ENCODE measurements at places on chromosomes 6 and 20.

- DNase-seq: peak; percentile 74
Measured at GRCh38 chr20:51541189-51542032, 1.1 kb downstream of the NFATC2 start.

DNA sequence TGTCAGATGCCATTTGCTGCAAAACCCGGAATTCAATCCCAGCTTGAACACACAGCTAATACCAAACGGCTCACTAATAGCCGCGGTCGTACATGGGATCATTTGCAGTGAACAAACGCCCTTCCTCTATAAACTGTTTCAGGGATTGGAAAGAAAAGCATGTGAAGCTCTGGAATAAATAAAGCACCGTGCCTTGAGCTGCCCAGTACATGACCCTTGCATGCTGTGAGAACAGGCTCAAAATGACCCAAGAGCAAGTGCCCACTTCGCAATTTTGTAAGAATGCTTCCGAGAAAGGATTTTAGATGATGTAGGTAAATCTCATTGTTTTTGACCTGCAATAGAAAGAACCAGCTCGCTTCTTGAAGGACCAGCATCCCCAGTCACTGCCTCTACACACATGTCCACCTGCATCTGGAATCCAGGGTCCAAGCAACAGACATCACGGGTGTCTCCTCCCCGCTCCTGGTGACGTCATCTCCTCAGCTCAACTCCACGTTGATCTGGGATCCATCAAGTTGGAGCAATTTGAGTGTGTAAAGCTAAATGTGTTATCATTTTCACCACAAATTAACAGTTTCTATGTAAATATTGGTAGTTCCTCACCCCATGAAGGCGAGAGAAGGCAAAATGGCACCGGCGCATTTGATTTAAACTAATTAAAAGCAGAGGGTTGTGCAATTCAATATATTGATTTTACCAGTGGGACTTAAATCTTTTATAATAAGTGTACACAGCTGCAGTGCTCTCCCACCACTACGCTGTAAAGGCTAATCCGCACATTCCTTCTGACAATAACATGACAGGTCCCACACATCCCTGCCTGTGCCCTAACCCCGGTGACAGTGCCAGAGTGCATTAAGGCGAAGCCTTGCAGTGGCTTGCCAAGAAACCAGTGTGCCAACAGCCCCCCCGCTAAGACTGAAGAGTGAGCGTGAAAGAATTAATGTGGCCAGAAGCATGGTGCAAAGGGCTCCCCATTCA, 6.2 kb downstream of the BMP7 start:
- no peak for DNase-seq

GRCh38 chr6:7154341-7155139, 46.8 kb downstream of the RREB1 start:
- no peak for DNase-seq

GRCh38 chr6:150667977-150668716, 68.5 kb downstream of the PLEKHG1 start:
- DNase-seq: peak; percentile 62

- DNase-seq: no peak
Measured at GRCh38 chr20:41147767-41148191, 10.4 kb downstream of the PLCG1 start.

DNA sequence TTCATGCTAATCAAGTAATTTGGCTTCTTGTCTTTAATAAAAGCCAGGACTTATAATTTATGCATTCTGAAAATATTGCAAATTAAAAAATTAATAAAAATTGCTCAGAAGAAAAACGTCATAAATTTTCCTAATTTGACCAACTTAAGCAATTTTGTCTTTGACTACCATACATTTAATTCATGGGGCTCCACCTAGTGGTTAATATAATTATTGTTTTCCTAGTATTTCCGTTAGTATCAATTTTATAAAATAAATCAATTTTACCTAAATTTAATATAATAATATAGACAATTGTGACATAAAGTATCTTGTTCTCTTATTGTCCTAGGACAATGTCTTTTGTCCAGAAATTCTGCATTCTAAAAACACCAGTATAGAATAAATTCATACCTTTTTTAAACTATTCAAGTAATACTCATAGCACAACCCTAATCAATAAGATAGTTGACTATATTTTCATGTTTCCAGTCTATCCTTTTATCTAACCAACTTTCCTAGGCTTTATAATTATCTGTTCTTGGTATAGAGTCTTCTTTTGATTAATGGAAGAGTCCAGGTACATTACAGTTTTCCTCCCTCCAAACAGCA, 319.9 kb downstream of the TRDN start:
- DNase-seq: no peak

GRCh38 chr6:157845493-157846259, 22.6 kb downstream of the SNX9 start:
- DNase-seq: no peak

DNA sequence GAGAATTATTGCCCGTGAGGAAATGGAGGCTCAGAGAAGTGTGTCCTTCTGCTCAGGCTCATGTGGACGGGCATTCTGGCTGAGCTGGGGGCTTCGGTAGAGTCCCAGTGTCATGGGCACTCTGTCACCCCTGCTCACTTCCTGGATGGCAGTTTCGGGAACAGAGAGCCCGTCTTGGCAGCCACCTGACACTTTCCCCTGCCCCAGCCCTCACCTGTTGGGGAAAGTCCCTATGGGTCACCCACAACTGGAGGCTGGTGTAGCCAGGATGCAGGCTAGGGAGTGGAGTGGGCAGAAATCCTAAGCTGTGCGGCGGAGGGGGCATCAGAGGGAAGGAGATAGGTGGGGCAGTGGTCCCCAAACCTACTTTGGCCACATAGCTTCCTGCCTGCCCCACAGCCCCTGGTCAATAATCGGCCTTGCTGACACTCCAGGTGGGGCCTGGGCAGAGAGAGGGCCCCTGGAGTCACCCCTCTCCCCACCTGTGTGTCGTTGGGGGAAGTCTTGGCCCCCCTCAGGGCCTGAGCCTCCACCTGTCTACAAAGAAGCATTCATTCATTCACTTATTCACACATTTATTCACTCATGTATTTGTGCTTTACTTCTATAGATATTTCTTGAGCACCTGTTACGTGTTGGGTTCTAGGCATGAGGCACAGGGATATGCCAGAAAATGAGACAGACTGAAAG, 40.5 kb downstream of the SNAI1 start:
- no peak for DNase-seq

DNA sequence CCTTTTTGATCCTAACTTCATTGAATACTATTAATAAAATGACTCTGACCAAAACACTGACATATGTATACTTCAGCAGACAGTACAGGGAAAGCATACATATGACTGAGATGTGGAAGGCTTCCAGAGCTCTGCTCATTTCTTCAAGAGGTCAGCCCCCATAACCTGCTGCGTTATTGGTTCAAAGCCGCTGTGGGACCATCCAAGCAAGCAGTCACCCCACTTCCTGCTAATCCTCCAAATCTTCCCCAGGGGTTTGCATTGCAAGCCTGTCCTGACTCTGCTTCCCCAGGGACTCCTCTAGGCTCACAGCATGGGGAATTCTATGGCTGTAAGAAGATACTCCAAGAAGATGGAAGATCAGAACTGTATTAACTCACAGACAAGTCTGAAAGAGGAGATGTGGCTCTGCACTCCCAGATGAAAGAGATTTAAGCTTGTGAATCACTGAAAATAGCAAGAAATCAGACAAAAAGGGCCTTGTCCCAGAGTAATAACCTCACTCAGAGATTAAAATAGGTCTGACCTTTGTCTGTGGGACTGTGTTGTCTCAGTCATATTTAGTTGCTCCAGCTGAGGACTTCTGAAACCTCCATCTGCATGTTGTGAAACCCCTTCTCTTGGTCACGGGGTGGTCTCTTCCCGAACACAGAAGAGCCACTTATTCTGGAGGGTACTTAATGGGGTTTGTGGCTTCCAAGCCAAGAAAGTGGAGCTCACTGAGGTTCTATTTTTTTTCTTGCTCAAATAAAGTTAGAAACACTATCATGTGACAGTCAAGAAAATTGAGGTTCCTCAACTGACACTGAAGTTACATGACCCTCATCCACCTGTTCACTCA, 101.5 kb upstream of the MARCKS start:
- no peak for DNase-seq

DNA sequence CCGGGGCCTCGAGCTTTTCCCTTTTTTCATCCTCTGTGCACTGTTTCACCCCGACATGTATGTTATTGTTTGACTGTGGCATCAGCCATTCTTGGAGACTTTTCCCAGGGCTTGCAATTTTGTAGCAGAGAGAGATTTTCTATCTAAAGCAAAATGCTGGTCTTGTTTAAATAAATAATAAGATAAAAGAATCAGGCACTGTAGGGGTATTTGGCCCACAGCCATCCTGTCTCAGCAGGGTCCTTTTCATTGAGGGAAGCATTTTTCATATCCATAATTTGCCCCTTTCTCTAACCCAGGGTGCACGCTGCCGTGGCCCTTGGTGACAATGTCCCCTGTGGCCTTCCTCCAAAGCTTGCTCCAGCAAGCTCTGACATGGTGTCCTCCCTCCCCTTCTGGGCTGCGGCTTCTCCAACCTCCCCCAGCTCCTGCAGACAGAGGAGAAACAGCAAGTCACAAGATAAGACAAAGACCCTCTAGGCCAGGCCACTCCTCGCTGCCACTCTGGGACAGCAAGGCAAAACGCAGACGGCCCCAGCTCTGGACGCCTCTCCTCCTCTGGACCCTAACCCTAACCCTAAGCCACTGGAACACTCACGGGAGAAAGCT, 117.6 kb downstream of the MYLK4 start:
- no peak for DNase-seq

- DNase-seq: no peak
Measured at GRCh38 chr20:33874129-33874528, 63.0 kb downstream of the CHMP4B start.

DNA sequence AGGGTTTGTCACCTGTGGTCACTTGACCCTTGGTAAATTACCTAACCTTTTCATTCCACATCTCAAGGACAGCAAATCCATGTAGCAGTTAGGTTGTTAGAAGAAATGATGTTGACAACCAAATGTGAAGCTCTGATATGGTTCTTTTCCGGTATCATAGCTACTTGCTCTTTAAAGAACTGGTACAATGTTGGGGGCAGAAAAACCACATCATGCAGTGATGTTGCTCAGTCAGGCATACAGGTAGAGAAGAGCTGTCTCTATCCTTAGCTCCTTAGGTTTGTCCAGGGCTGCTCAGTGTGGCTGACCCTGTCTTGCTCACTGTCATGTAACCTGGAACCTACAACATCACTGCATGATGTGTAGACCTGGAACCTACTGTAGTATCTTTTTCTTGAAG, 135.5 kb downstream of the LRRC1 start:
- DNase-seq: no peak

DNA sequence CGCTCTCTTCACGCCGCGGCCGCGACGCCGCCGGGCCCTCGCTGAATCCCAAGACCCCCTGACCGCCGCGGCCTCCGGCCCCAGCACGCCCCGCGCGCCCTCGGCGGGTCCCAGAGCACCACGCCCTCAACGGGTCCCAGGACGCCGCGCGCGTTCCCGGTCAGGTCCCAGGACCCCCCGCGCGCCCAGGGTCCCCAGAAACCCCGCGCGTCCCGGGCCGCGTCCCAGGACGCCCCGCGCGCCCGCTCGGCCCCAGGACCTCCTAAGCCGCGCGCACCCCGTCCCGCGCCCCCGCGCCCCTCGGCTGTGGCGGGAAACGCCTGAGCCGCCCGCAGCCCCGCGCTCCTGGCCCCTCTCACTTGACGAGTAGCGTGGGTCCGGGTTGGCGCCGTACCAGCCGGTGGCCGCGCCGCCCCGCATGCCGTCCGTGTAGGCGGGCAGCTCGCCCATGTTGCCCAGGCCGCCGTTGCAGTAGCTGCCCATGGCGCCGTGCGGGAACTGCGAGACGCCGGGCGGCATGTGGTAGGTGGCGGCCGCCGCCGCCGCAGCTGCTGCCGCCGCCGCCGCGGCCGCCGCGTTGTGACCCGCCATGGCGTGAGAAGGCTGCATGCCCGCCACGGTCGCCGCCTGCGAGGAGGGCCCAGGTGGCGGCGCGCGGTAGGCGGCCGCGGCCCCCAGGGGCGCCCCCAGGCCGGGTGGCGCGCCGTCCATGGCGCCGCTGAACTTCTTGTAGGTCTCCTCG, 556 bp downstream of the NKX2-4 start:
- no peak for DNase-seq

DNA sequence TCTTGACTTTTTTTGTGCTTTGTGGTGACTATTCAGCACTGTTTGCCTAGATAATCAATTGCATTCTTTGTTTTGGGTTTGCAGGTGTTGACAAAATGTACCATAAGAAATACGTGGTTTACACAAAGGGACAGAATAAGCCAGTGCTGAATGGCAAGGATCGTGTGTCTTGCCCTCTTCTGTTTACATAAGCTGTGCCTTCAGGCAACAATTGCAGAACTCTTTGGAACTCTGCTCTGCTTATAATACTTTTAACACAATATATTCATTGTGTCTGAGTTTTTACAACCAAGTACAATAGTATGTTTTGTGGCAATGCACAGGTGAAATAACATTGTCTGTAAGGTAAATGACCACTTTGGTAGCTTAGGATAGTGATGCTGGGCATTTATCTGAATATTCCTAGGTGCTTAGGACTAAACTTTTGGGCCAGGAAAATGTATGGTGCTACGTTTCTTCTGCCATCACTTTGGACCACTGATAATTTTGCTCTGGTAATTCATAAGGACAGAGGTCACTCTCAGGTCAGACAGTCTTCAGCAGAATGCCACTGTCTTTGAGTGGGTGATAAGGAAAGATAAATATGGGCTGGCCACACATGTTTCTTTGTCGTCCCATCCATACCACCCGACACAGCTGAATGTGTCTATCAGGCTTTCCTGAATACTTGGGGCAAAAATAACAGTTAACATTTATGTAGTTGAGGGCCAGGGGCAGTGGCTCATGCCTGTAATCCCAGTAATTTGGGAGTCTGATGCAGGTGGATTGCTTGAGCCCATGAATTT, 344.6 kb upstream of the IMPG1 start:
- no peak for DNase-seq

- DNase-seq: peak; percentile 74
Measured at GRCh38 chr20:59598625-59599310, 5.6 kb upstream of the PHACTR3 start.

DNA sequence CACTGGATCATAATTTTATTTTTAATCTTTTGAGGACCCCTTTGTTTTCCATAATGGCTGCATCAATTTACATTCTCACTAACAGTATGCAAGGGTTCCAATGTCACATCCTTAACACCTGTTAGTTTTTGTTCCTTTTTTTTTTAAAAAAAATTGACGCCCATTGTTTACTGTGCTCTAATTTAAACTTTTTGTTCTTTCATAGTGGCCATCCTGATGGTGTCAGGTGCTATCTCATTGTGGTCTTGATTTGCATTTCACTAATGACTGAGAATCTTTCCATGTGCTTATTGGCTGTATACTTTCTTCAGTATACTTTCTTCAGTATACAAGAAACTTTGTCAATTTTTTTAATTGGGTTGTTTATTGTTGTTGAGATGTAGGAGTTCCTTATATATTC, 347.0 kb downstream of the RNGTT start:
- DNase-seq: no peak

DNA sequence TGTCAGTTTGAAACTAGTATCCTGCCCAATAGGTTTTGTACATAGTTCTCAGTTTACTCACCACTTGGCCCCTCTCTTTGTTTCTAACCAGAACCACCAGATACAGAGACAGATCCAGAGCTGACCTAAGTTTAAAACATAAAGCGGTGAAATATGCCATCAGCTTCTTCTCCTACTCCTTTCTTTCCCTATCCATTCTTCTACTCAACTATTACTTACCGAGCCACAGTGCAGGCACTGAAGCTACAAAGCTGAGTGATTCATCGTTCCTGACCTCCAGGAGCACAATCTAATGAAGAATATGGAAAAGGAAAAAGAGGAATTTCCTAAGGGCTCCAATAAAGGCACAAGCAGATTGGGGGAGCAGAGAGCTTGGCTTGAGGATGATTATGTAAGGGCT, 286.0 kb downstream of the FOXC1 start:
- no peak for DNase-seq

- DNase-seq: no peak
Measured at GRCh38 chr6:90008908-90009501, 114.7 kb downstream of the GJA10 start.
